ENCODE measurements at places on chromosomes 13 and 19.

DNA sequence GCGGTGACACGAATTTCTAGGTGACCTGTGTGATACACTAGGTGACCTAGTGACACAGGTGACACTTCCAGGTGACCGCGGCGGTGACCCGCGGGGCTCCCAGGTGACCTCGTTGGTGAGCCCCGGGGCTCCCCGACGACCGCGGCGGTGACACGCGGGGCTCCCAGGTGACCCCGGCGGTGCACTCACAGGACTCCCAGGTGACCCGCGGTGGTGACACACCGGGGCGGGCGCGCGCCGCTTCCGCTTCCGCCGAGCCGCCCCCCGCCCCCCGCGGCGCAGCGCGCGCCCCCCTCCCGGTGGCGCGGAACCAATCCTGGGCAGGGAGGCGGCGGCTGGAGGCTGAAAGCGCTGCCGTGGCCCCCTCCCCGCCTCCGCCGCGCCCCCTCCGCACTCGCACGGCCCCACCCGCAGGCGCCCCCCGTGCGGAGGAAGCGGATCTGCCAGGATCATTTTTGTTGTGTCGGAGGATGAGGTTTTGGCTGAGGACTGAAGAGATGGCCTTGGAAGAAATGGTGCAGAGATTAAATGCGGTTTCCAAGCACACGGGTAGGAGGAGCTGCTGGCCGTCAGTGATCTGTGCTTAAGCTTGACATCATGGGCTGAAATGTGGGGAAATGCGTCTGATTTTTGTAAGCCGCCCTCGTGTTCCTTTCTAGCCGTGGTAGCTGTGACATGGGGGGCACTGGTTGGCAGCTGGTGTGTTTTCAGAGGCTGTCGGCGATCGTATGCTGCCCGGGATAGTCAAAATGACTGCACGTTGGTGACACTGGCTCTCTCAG lies at the start of gene MCF2L:
TSS of gene MCF2L (plus strand) at position 305 of the 782 bp plus-strand sequence. CDS start at position 471, 166 bp downstream.
- DNase-seq, result peak; percentile 61

- DNase-seq, result peak; percentile 96
Measured at GRCh38 chr19:9847087-9847671, 12.1 kb downstream of the PIN1 start.

DNA sequence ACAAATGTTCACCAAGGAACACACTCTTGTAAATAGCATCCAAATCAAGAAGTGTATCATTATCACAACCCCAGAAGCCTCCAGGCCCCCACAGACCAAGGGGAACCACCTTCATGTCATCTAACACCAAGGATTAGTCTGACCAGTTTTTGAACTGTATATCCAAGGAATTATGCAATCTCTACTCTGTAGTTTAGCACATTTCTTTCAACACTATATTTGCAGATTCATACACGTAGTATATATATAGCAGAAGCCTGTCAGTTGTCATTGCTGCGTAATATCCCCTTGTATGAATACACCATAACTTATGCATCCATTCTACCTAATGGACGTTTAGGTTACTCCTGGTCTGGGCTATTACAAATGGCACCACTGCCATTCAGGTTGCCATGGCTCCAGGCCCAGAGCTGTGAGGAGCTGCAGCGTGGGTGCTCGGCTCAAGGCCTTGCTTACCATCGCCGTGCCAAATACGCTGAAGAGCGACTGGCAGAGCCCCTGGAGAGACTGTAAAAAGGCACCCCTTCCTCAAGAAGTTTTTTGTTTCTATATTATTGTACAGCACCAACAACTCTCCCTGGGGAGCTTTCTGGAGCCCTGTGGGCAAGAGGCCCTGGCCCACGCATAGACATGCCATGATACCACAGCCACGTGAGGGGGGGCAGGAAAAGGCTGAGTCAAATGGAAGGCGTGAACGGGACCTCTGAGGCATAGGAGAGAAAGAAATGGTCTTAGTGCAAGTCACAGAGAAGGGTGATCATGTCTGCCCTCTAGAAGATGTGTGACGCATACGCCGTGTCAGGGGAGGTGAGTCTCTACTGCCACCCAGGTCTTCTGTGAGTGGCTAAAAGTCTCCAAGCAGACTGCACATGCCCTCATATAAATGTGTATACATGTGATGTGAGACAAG lies 10.8 kb downstream of the LATS2 start:
- no peak for DNase-seq

DNA sequence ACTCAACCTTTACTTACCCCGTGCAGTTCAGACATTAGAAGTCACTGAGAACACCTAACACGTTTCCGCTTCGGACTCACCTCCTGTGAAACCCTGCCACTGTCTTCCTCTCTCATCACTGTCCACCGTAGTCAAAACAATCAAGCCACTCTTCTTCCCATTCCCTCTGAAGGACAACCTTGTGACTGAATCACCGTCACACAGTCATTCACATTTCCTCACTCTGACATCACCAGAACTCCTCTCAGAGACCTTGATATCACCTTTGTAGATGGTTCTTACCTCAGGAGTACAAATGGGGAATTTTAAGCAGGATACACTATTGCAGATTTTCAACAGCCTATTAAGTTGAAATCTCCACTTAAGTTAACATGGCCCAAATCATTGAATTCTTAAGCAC lies 1.3 kb upstream of the KBTBD6 start:
- DNase-seq, result no peak

- no peak for DNase-seq
Measured at GRCh38 chr13:59374691-59375090, 789.0 kb downstream of the DIAPH3 start.

DNA sequence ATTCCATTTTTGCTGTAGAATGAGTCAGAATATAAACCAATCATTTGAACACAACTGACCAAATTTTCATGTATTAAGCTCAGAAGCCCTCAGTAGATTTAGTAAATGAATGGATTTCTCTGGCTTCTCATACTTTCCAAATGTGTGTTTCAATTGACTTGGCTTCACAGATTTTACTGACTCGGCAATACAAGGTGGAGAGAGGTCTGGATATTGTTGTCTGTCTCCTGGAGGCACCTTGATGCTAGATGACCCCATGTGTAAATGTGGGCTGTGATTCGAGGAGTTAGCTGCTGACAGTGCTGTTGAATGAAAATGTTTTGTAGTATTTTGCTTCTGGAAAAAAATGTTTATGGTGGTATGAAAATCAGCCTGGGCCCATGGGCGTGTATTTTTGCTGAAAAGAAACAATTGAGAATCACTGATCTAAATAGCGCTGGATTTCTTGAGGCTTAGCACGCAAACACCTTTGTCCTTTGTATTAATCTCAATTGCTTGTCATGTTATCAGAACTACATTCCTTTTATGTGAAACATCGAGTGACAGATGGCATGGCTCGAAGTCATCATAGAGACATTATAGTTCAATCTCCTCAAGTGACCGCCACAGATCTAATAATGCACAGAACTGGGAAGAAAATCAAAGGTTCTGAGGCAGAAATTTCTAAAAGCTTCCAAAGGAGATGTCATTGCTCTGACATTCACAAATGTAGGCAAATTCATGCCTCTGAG lies 41.2 kb upstream of the UBAC2 start:
- no peak for DNase-seq

DNA sequence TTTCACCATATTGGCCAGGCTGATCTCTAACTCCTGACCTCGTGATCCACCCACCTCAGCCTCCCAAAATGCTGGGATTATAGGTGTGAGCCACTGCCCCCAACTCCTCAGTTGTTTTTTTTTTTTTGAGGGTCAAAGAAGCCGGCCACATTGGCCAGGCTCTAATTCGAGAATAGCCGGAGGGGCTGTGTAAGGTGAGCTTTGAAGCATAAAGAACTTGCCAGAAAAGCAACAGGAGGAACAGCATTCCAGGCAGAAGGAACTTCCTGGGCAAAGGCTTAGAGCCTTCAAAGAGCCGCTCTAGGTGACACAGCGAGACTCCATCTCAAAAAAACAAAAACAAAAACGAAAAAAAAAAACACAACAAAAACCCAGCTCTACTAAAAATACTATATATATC lies 1.2 kb upstream of the BABAM1 start:
- DNase-seq, result no peak

DNA sequence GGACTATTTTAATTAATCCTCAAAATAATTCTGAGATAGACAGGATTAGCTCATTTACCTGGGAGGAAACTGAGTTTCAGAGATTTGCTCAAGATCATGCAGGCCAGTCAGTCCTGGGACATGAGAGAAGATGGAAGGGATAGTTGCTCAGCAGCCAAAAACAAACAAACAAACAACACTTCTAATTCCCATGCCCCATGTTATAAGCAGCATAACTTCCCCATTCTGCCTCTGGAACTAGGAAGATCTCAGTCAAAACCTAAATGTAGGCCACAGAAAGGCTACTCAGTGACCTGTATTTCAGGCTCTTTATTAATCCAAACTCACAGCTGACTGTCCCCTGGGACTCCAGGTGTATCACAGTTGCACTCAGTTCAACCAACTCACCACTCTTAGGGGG lies 489.2 kb upstream of the NBEA start:
- no peak for DNase-seq

- no peak for DNase-seq
Measured at GRCh38 chr13:44112700-44113329, 233.1 kb downstream of the LACC1 start.

- DNase-seq, result no peak
Measured at GRCh38 chr13:78404846-78405360, 198.4 kb downstream of the POU4F1 start.

DNA sequence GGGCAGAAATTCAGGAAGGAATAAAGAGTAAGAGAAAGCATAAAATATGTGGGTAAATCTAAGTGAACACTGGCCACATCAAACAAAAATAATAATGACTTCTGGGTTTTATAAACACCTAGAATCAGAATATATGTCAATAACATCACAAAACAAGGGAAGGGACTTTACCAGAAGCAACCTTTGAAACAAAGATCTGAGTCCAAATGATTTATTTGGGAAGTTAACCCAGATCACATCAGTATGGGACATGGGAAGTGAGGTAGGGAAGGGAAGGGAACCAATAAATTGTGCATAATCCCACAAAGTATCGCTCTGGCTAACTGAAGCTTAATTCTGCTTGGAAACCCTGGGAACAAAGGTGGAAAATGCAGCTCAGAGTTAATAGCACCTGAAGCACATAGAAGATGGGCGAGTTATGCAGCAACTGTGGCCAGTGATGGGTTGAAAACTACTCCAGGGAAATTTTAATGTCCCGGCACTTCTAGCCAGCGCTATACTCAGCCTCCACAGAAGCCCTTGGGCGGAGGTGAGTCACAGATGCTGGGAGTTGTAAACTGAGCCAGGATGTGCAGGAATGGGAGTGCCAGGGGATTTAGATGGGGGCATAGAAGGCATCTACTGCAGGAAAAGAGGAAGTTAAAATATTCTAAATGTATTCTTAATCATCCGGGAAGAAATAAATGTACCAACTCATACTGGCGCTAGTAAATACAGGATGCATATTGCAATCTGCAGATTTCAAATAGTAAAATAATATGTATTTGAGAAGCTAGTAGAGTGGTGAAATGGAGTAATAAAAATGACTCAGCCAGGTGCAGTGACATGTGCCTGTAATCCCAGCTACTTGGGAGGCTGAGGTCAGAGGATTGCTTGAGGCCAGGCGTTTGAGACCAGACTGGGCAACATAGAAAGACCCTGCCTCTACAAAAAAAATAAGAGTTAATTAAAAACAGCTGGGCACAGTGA lies 34.2 kb upstream of the CEBPG start:
- no peak for DNase-seq

DNA sequence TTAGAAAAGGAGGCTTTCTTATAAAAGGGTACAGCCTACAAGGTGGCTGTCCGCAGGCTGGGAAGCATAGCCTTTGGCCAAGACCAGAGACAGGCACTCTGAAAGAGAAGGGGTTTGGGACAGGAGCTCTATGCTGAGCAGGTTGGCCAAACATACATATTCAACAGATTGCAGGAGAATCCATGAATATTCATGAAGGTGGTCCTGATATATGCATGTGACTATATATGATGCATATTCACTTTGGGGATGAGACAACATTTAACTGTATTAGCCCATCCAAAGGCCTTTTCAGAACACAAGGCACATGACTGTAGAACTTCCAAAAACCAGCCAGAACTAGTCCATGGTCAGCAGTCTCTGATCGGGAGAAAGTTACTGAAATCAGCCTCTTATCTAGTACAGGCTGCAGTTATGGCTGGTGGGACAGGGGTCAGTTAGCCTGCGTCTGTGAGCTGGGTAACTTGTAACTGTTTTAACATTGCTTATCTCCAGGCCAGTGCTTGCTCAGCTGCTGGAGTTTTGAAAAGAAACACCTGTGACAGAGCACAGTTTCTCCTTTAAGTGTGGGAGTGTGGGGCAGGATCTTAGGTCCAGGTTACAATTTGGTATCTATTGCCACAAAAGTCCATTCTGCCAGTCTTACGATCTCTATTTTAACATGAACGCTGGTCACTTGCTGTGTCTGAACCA lies 924.2 kb downstream of the UQCRFS1 start:
- DNase-seq, result no peak

DNA sequence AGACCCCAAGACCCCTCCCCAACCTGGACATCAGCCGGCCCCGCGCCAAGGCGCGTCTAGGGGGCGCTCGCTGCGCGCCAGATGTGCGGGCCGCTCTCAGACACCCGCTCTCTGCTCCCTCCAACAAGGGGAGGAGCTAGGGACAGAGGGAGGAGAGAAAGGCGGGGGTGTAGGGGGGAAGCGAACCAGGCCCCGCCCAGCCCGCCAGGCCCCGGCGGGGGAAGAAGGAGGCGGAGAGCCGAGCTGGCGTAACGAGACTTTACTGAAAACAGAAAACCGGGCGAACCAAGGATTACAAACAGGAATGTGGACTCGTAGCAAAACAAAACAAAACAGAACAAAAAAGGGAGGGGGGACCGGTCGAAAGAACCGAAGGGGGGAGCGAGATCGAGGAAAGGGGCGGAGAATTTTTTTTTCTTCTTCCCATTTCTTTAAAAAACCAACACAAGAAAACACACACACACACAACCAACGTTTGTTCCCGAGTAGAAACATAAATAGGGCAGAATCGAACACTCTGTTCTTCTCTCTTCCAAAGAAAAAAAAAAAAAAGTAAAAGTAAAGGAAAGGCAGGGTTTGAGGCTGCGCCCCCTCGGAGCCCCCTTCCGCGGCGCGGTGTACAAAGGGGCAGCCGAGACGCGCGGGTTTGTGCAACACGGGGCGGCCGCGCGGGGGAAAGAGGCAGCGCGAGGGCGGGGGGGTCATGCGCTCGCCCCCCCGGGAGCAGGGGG lies 1.7 kb downstream of the JUND start:
- peak; percentile 89 for DNase-seq

- no peak for DNase-seq
Measured at GRCh38 chr19:595326-596262, 5.9 kb downstream of the HCN2 start.

DNA sequence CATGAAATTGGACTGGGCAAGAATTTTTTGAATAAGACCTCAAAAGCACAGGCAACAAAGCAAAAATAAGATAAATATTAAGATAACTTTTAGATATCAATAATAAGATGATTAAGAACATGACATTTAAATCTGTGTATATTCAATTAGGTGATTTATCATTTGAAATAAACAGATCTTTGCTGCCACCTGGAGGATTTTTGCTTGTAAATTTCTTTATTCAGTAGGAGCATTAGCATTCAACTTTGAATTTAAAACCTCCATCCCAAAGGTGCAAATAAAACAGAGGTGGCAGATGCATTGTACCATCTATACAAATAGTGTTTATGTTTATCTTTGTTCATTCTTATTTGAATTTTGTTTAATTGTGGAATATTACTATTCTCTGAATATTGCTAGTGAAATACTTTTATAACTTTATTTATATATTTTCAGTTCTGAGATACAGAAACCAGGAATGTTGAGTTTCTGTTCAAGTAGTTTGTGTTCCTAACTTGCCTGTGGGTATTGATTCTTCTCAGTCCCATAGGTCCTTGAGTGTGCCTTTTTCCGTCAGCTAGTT lies 20.9 kb downstream of the COG6 start:
- DNase-seq, result peak; percentile 34

GRCh38 chr19:41324921-41325639 lies 15.1 kb downstream of the CCDC97 start:
- DNase-seq, result peak; percentile 84
